ENCODE measurements at places on chromosomes 2 and 18. TPM values are rescaled to one million over a fixed set of nuclear protein-coding genes. Genes with fewer than 3 reads are reported as not detected.

- no peak for DNase-seq
Observed at GRCh38 chr2:218395090-218395444, 4.6 kb upstream of the CTDSP1 start.

- DNase-seq = no peak
Observed at GRCh38 chr2:69356471-69356870, 30.6 kb downstream of the GFPT1 start.

DNA sequence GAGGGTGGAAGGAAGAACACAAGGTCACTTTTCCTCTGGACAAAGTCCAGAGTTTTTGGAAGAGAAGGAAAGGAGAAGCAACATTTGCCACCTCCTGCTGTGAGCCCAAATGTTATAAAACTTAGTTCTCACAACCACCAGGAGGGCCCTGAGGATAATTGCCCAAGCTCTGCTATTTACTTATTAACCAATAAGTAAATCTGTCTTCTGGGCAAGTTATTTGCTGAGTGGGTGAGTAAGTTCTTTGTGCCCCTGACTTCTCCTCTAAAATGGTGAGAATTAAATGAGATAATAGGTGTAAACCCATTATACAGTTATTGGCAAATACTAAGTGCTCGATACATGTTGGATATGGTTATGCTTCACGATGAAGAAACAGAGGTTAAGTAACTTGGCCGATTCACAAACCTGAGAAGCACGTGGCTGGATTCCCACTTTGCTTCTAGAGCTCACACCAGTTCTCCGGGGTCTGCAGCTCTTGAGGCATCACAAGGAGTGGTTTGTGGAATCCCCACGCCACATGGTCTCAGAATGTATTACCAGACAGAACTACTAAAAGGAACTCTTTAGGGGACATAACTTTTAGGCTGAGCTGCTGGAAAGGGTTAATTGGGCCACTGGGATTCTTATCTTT, 164.1 kb downstream of the MYCN start:
- DNase-seq = no peak

DNA sequence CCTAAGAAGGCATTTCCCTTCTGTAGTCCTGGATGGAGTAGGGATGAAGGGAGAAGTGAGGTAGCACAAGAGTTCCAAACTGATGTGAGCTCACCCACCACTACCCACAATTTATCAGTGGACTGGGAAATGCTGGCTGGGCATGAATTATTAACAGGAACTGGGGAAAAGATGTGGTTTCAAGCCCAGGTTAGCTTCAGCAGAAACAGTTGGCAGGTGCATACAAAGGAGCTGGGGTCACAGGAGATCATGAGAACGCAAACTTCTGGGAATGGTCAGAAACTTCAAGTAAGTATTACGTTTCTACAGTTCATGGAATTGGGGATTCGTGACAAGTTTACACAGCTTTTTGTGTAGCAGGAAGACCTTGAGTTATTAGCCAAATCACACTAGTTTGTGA, 5.4 kb downstream of the CCDC141 start:
- DNase-seq = no peak

DNA sequence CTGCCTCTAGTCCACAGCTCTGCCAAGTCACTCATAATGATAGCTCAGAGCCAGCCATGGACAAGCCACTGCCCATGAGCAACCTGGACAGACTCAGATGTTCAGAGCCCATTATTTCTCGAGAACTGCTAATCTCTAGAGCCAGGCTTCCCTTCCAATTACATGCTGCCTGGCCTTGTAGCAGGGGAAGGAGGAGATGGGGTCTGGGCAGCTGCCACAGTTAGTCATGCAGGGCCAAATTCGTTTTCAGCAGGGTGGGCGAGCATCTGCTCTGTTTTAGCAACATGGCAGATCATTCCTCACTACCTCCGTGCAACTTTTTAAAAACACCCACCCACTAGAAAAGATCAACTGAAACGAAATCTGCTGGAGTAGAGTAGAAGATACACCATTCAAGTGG, 141.8 kb downstream of the MYO5B start:
- DNase-seq = no peak

- no peak for DNase-seq
Observed at GRCh38 chr2:234328444-234328990, 168.4 kb downstream of the ARL4C start.

- no peak for DNase-seq
Observed at GRCh38 chr18:60096428-60096827, 196.6 kb downstream of the PMAIP1 start.

DNA sequence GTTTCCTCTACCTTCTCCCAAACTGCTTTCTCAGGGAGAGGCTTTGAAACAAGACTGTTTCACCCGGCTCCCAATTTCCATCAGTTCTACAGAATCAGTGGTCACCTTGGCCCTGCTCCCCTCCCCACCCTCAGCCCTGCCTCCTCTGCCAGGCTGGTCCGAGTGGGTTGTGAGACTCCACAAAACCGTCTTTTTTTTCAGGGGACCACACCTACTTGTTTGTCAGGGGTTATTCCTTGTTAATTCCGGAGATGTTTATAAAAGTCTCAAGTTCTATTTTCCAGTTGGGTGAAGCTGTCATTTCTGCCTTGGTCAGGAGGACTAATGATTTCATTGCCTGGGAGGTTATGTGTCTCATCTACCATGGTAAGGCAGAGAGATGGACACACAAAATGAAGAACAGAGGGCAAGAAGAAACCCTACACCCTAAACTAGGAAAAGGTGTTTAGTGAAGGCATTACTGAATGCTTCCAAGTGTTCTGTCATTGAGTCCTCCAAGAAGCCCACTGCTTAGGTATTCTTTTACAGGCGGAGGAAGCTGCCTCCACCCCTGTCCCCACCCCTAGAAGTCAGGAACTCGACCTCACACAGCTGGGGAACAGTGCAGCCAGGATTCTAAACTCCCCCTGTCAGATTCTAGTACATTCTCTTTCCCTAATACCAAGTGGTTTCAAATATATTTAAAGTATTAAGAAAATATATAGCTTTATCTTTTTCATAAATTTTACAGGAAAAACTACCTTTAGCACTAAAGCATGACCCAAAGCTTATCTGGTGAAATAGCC, 46.3 kb downstream of the COPS8 start:
- DNase-seq = no peak

- DNase-seq = no peak
Observed at GRCh38 chr2:65915273-65915672, 482.9 kb upstream of the SPRED2 start.

- DNase-seq = peak; percentile 23
Observed at GRCh38 chr2:54310311-54310710, 54.3 kb upstream of the TSPYL6 start.

DNA sequence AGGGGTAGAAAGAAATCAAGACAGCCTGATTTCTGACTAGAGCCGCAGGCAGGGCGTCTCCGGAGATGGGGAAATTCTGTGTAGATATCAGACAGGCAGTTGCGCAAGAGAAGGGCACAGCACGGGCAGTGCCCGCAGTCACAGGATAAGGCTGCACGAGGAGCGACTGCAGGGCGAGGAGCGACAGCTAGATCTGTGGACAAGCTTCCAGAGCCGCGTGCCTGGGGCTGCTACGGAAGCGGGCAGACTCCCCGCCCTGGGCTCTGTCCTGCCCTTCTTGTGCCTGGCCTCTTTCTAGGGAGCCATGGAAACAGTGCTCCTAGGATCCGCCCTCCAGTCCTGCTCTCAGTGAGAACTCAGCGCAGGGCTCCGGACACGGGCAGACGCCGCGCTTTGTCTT, 12.6 kb downstream of the MC5R start:
- DNase-seq = no peak

- no peak for DNase-seq
Observed at GRCh38 chr2:98702858-98703620, 27.9 kb downstream of the MGAT4A start.

DNA sequence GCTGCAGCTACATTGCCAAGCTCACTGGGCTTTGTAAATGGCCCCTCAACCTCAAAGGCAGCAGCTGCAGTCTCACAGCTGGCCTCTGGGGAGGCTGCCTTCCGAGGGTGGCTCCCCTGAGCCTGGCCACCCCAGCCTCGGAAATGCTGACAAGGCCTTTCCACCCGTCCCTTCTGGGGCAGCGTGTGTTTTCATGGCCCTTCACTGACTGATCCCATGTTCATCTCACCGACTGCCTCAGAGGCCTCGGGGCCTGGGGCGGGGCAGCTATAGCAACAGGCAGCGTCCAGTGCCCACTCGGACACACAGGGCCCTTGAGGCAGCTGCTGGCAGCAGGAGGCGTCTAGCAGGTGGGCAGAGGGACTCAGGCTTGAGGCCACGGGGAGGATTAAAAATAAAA, 149.7 kb downstream of the GLI2 start:
- no peak for DNase-seq

GRCh38 chr2:214966420-214966819, 156.9 kb upstream of the BARD1 start:
- no peak for DNase-seq

ELOA2 gene
- total RNA-seq = not detected

HSBP1L1 gene
- total RNA-seq = 5.2 TPM

GPBAR1 gene
- not detected for total RNA-seq

FKBP1B gene
- 9.9 TPM for total RNA-seq

NT5C1B gene
- not detected for total RNA-seq

INHA gene
- not detected for total RNA-seq

REEP1 gene
- total RNA-seq = 13.4 TPM

DNAJC5G gene
- total RNA-seq = 2.7 TPM

NOL4 gene
- not detected for total RNA-seq

C2orf66 gene
- total RNA-seq = 0.14 TPM

RASGRP3 gene
- 202 TPM for total RNA-seq

RAD51AP2 gene
- total RNA-seq = not detected

HOXD12 gene
- not detected for total RNA-seq

TCF23 gene
- total RNA-seq = not detected

UGT1A10 gene
- not detected for total RNA-seq

TPRKB gene
- total RNA-seq = 29.8 TPM

Data from dermis blood vessel endothelial cell (primary cell).